ENCODE measurements at places on chromosomes 16 and 17. TPM values are rescaled to one million over a fixed set of nuclear protein-coding genes. Genes with fewer than 3 reads are reported as not detected.

ERN2 gene
- under 0.01 TPM for total RNA-seq

CCDC182 gene
- not detected for total RNA-seq

KRTAP9-9 gene
- total RNA-seq, result not detected

ALOXE3 gene
- not detected for total RNA-seq

TEX14 gene
- total RNA-seq, result under 0.01 TPM

PTRH2 gene
- total RNA-seq, result 43.7 TPM

SHISA9 gene
- under 0.01 TPM for total RNA-seq

NPTX1 gene
- 5.6 TPM for total RNA-seq

PROCA1 gene
- 1.1 TPM for total RNA-seq

ZPBP2 gene
- not detected for total RNA-seq

PRSS27 gene
- total RNA-seq, result 0.56 TPM

TBX4 gene
- total RNA-seq, result under 0.01 TPM

ACSM3 gene
- 0.58 TPM for total RNA-seq

GPRC5C gene
- 7.9 TPM for total RNA-seq

BRIP1 gene
- 5.4 TPM for total RNA-seq

IRX5 gene
- total RNA-seq, result 1.7 TPM

PKMYT1 gene
- total RNA-seq, result 12.8 TPM

EVPL gene
- under 0.01 TPM for total RNA-seq

GUCY2D gene
- not detected for total RNA-seq

ARMC7 gene
- total RNA-seq, result 1.9 TPM

HCRT gene
- total RNA-seq, result not detected

TMED6 gene
- total RNA-seq, result not detected

CTRB2 gene
- not detected for total RNA-seq

MYH13 gene
- total RNA-seq, result not detected

TMEM114 gene
- total RNA-seq, result not detected

NFAT5 gene
- total RNA-seq, result 14.9 TPM

ABCC11 gene
- total RNA-seq, result 0.38 TPM

NFATC3 gene
- total RNA-seq, result 12.1 TPM

TP53TG3F gene
- not detected for total RNA-seq

RAMP2 gene
- 0.58 TPM for total RNA-seq

RGS9 gene
- total RNA-seq, result 0.56 TPM

STX1B gene
- total RNA-seq, result 0.19 TPM

RNF227 gene
- total RNA-seq, result 8.5 TPM

ABCC12 gene
- total RNA-seq, result 0.19 TPM

Measured in regular cardiac myocyte (primary cell).